ENCODE measurements at places on chromosomes 5 and 9.

DNA sequence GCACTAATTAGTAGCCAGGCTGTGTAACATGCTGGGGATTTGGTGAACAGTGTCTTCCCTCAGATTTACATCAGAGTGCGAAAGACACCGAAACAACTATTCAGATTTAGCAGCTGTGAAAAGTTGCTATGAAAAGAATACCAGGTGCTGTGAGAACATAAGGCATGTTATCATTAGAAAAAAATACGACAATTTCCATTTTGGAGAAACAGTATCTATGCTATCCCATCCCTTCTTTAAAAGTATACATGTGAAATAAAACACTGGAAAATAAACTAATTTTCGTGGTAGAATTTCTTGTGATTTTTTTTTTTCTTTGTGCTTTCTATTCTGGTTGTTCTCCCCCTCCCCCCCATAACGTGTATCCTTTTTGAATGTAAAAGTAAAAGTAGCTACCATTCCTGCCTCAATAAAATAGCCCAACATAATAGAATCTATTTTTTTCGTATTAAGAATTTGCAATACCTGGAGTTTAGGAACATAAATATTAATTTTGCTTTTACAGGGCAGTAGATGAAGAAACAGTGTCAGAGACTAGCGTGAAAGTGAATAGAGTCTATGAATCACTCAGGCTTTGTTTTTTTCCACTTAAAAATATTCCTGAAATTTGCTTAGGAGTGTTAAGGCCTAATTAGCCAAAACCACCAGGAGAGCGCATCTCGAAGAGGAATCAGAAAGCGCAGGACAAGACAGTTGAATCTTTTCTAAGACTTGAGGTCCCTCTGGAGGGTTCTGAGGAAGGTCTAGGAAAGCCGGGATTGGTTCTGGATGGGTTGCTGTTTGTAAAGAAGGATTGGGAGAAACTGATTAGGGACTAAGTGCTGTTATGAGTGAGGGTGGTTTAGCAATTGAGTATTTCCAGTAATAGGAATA lies 813 bp upstream of the SLU7 start:
- DNase-seq: no peak

DNA sequence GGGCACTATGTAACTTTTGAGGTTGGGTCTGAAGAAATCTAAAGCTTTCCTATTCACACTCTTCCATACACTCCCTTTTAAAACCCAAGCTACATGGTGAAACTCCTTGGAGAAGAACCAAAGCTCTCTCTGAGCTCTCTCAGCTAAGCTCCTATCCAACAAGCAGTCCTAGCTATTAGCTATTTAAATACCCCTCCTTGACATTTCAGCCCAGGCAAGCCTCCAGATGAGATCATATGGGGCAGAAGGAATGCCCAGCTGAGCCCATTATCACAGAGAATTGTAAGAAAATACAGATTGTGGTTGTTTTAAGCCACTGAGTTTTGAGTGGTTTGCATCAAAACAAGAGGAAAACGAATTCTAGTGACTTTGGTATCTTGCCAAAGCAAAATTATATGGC lies 15.2 kb downstream of the HSPB3 start:
- no peak for DNase-seq

GRCh38 chr5:137340881-137341280 lies 158.2 kb downstream of the SPOCK1 start:
- no peak for DNase-seq

- no peak for DNase-seq
Observed at GRCh38 chr5:150438873-150439546, 10.5 kb downstream of the RPS14 start.

GRCh38 chr5:149381261-149381985 lies 2.3 kb upstream of the IL17B start:
- no peak for DNase-seq

GRCh38 chr5:142900927-142901326 lies 130.8 kb downstream of the ARHGAP26 start:
- no peak for DNase-seq

GRCh38 chr5:97142521-97143254 lies at the start of gene LIX1:
Gene LIX1, minus strand, starts transcription at chr5:97142611. Its CDS starts 35 bp downstream, at chr5:97142576.
- DNase-seq: peak; percentile 57

DNA sequence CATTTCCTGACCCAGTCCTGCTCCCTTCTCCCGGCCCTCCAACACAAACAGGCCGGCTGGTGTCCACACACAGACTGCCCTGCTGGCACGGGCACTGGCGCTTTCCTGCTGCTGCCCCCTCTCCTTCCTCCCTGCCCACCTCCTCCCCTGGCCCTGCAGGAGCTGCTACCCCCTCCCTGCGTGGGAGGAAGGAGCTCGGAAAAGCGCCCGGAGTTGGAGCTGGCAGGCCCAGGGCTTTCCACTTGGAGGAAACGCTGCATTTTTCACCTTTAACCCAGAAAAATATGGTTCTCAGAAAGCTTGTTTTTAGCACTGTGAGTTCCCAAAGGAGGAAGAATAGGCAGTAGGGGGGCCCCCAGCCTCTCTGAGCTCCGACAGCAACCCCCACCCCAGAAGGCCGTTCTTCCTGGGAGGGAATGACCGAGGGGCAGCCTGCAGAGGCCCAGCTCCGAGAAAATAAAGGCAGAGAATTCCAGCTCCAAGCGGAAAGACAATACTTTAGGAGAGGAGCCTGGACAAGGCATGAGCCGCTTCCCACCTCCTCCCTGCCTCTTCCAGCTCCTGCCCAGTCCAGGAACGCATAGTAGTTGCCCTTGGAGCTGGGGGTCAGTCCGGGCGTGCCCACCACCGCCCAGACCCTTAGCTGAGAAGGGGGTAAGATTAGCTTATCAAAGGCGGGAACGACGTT lies 88.9 kb downstream of the LIFR start:
- DNase-seq: no peak

DNA sequence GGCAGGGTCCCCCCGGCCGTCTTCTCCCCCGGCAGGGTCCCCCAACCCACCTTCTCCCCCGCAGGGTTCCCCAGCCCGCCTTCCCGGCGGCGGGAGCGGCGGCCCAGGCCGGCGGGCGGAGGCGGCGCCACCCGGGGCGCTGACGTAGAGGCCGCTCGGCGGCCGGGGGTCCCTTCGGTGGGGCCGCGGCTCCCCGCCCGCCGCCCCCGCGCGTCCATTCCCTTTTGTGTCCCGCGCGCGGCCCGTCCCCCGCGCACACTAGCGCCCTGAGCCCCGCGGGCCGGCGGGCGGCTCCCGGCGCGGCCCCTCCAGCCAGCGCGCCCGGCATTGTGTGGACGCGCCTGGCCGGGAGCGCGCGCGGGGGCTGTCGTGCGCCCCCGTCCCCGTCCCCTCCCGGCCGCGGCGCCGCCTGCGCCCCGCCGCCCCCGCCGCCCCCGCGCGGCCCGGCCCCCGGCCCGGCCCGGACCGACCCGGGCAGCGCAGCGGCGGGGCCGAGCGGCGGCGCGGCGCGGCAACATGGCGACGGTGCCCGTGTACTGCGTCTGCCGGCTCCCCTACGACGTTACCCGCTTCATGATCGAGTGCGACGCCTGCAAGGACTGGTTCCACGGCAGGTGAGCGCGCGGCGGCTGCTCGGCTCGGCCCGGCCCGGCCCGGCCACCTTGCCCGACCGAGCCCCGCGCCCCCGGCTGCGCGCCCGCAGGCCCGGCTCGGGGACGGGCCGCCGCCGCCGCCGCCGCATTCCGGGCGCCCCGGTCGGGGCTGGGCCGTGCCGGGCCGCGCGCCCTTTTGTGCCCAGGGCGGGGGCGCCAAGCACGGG lies at the start of gene PHF2:
PHF2 (plus strand) TSS at position 327 of the 820 bp plus-strand sequence; CDS start at position 517, 190 bp downstream.
- DNase-seq: no peak

- no peak for DNase-seq
Observed at GRCh38 chr5:100832252-100833230, 70.5 kb downstream of the ST8SIA4 start.

- DNase-seq: no peak
Observed at GRCh38 chr5:176420972-176421544, 4.7 kb upstream of the CLTB start.

DNA sequence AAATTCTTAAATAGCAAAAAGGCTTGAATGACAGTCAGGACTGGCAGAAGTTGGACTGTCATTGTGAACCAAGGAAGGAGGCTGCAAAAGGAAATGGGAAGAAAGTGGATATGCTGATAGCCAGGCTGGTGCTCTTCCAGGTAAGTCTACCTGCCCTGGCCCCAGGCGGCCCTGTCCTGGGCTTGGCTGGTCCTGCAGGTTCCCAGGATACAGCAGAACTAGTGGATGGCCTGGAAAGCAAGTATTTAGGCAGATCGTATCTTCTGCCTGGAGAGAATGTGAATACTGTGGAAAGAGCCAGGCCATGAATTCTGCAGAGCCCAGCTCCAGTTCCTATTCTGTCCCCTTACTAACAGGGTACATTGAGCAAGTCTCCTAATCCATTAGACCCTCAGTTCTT lies 149.3 kb downstream of the SEC61B start:
- DNase-seq: no peak

- DNase-seq: no peak
Observed at GRCh38 chr9:133980864-133981588, 11.1 kb downstream of the VAV2 start.

- DNase-seq: no peak
Observed at GRCh38 chr5:108430931-108431608, 49.2 kb upstream of the FBXL17 start.
